Vagina (tissue), 2 donors: ENCODE measurements at places on chromosomes 1 and 21.

GRCh38 chr1:10705953-10706352, 90.5 kb downstream of the CASZ1 start:
- no peak for DNase-seq

GRCh38 chr1:17913326-17914115, 158.4 kb downstream of the ACTL8 start:
- DNase-seq = no peak

- DNase-seq = no peak
Observed at GRCh38 chr21:36156815-36157670, at the start of gene DOP1B. Gene DOP1B, plus strand, starts transcription at chr21:36156824. Its CDS starts 7,910 bp downstream, at chr21:36164734.

DNA sequence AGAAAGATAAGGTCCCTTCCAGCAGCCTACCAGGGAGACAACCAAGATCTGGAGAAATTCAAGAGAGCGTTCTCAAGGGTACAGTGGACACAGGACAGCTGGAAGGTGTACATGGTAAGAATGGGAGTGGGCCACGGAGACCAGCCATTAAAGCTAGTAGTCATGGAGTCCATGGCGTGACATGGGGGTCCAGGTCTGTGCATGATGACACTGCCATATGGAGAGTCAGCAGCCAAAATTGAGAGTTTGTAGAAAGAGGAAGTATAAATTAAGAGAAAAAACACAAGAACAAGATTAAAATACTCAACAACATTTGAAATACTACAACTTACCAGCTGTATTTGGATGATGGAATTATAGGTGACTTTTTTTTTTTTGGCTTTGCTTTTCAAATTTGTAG, 7.9 kb upstream of the LORICRIN start:
- no peak for DNase-seq

DNA sequence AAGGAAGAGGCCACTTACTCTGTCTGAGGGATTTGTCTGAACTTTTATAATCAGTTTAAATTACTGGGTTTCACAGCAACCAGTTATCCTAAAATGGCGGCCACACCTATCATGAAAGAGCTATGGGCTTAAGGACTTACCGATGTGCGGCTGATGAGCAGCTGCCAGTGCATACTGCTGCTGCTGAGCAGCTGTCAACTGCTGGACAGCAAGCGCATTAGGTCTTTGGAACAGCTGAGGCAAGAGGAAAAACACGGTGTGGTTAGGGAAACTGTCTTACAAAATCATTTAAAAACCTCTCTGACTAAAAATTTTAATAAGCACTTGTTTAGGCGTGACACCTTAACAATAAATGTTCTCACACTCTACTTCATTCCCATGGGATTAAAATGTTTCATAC, 72.6 kb upstream of the SDC3 start:
- no peak for DNase-seq

DNA sequence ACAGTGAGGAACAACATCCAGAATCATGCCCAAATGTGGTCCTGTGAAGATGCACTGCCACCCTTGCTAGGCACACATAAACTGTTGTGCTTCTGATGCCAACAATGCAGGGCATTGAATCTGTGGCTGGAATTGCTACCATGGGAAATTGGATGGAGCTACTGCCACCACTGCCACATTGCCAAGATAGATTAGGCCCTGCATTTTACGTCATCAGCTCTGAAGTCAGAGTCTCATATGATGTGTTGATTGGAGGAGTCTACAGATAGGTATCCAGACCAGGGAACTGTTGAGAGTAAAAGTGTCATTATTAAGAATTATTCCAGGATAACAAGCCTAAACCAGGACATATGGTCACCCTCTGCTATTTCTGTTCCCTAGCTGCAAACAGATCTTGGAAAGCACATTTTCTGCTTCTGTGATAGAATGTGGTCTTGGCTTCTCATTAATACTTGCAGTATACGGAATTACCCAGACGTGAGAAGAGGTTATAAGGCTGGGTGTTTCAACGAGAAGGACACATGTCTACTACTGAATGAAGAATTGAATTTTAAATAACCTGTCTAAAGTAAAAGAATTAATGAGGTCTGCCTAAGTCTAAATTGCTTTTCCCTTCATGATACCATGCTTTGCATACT, 106.6 kb downstream of the TNNI3K start:
- DNase-seq = no peak

GRCh38 chr21:27423906-27424595, 457.2 kb upstream of the ADAMTS5 start:
- DNase-seq = no peak

- no peak for DNase-seq
Observed at GRCh38 chr21:29238053-29238966, 60.4 kb upstream of the BACH1 start.

DNA sequence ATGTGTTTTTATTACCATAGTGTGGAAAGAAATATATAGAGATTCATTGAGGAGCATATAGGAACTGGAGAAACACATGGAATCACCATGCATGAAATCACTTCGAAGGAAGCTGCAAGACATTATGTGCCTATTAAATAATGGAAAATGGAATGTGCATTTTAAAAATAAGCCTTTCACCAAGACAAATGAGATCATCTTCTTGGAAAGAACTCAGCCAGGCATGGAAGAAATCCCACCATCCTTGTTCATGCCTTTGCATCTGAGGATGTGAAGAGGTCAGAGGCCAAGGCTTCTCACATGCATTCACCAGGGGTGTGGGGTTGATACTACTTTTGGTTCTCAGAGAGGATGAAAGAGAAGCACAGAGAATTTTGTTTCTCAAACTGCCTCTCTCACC, 50.0 kb downstream of the C1orf198 start:
- DNase-seq = no peak

DNA sequence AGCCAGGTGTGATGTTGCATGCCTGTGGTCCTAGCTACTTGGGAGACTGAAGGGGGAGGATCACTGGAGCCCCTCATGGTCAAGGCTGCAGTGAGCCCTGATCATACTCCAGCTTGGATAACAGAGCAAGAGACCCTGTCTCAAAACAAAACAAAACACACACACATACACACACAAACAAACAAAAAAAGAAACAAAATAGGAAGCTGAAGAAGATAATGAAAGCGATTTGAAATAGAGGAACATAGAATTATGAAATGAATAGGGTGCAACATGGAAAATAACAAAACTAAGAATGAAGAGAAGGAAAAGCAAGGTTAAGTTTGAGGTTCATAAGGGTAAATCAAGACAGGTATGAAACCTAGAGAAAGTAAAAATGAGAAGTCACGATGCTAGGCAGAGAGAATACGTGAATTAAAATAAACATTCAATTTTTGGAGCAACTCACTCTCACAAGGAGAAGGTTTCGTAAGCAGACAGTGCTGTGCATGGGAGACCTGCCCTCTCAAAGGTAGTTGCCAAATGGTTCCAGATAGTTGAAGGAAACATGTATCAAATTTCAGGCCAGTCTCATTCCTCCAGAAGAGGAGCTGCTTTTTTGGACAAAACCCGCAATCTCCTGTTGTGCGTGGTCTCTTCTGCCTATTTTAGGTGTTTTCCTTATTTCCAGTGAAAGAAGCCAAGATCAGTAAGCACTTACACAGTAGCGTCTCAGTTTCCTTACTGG, 3.3 kb downstream of the CD46 start:
- no peak for DNase-seq

DNA sequence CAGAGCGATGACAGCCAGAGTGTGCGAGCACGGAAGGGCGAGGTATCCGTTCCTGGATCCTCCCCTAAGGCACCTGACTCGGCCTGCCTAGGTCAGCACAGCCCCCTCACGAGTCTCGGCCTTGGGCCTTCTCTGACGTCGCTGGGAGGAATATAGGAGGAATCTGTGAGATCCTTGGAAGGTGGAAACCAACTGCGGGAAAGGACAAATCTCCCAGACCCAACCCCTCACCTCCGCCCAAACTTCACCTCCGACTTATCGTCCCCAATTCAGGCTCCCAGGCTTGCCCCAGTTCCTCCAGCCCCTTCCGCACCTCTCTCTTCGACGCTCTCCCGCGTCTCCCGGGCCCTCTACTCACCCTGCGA, 494 bp downstream of the APH1A start:
- DNase-seq = no peak

DNA sequence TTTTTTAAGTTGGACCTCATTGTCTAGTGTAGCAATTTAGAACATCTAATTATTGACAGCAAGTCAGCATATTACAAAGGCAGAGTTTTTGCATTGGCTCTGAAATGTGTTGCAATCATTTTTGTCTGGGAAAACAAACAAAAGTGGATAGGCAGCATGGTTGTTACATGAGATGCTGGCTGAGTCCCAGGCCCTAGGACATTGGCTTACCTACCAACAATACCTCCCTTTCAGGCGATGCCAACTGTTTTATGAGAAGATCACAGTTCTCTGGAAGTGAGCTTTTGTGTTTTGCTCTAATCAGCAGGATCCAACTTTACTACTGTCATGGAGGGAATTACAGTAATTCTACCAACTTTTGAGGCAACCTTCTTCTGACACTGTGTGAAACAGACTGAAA, 71.5 kb upstream of the CXADR start:
- no peak for DNase-seq

GRCh38 chr1:116119876-116120275, 8.7 kb downstream of the MAB21L3 start:
- no peak for DNase-seq

- DNase-seq = no peak
Observed at GRCh38 chr1:60994369-60994768, 88.0 kb upstream of the NFIA start.
